Suppressor macrophage treated with lipopolysaccharide for 1 hour (primary cell): ENCODE measurements at places on chromosomes 7 and 10.

DNA sequence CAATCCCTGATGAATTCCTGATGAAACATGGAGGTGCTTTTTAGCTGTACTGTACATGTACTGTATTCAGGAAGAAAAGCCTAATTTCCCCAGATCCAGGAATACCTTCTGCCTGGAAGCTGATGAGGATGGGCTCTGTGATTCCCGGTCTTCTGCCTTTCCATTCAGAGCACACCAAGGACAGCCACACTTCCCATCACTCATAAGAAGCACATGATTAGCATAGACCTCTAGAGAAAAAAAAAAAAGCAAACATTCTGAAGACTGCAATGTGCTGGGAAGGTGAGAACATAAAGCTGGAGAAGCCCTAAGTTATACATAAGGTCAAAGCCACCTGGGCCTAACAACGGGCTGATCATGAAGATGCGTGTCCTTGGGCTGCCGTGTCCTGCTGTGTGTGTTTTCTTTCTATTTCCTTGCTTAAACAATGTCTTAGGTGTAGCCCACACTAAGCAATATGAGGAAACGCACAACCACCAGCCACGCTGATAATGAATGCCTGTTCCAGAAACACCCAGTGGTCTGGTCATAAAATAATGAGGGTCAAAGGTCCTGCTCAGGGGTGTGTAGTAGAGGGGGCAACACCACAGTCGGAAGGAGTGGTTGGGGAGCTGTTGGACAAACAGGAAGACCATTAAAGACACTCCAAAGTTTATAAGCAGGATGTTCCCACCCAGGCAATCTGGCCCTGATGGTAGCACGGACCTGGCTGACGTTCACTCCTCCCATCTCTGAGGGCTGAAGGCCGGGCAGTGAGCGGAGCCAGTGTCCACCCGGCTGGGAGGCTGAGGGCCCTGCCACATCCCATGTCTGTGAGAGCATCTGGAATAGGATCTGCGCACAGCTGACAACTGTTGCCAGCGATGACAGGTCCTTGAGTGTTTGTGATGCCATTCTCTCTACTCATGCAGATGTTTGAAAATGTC lies 7.9 kb downstream of the PKD1L1 start:
- no peak for DNase-seq

DNA sequence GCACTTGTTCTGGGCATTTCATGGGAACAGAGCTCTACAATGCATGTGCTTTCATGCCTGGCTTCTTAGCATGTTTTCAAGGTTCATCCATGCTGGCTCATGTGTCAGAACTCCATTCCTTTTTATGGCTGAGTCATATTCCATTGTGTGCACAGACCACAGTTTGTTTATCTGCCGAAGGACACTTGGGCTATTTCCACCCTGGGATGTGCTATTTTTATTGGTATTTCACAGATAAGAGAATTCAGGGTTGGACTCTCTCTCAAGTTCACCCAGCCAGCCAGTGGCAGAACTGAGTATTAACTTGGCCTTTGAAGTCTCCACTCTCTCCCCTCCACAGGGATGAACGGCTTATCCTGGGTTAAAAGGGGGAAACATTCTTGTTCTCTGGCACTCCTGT lies 190.7 kb upstream of the GPR26 start:
- DNase-seq, result no peak

- DNase-seq, result no peak
These were observed 258.1 kb downstream of the STK31 start for GRCh38 chr7:23967949-23968599.

DNA sequence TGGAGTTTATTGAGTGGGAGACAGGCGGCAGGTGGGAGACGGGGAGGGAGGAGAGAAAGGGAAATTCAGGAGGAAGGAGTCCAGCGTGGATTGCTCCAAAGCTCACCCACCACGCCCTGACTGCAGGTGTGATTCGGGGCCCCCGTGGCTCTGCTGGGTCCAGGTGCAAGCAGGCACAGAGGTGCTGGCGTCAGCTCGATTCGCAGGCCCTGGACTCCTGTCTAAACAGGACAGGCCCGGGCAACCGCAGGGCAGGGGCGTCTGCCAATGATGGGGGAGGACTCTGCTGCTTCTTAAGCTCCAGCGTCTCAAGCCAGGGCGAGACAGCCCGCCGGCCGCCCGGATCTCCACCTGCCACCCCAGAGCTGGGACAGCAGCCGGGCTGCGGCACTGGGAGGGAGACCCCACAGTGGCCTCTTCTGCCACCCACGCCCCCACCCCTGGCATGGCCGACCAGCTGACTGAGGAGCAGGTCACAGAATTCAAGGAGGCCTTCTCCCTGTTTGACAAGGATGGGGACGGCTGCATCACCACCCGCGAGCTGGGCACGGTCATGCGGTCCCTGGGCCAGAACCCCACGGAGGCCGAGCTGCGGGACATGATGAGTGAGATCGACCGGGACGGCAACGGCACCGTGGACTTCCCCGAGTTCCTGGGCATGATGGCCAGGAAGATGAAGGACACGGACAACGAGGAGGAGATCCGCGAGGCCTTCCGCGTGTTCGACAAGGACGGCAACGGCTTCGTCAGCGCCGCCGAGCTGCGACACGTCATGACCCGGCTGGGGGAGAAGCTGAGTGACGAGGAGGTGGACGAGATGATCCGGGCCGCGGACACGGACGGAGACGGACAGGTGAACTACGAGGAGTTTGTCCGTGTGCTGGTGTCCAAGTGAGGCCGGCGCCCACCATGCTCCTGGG lies at the start of gene CALML3:
Gene CALML3, plus strand, starts transcription at position 321 of the 920 bp plus-strand sequence. Its CDS starts 125 bp downstream, at position 446.
- DNase-seq, result no peak

- DNase-seq, result no peak
These were observed 30.0 kb upstream of the INHBA start for GRCh38 chr7:41732843-41733306.

GRCh38 chr10:18984531-18984930 lies 64.1 kb upstream of the MALRD1 start:
- no peak for DNase-seq

GRCh38 chr10:61175316-61175715 lies 231.3 kb upstream of the RHOBTB1 start:
- DNase-seq, result no peak

DNA sequence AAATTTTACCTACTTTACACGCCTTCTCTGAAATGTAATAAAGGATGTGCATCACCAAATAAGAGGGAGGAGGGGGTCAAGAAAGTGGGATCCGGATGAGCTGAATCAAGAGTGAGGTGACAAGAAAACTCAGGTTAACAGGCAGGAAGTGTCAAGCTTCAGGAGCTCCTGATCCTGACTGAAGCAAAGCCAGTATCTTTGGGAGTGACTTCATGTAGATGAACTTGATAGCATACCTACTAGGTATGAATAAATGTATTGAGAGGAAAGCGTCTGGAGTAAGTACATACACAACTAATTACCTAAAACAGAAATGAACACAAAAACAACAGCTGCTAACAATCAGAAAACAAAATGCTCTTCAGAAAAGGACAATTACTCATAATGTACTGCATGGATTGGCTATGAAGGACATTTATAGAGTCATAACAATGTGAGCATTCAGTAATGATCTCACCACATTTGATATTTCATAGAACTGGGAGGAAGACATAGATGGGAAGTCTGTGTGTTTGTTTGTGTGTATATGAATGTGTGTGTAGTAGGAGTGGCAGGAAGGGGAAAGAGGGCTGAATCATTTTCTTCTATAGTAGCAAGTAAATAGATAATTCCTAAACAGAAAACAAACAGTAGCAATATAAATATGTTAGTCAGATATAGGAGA lies 29.4 kb downstream of the PRKG1 start:
- no peak for DNase-seq

DNA sequence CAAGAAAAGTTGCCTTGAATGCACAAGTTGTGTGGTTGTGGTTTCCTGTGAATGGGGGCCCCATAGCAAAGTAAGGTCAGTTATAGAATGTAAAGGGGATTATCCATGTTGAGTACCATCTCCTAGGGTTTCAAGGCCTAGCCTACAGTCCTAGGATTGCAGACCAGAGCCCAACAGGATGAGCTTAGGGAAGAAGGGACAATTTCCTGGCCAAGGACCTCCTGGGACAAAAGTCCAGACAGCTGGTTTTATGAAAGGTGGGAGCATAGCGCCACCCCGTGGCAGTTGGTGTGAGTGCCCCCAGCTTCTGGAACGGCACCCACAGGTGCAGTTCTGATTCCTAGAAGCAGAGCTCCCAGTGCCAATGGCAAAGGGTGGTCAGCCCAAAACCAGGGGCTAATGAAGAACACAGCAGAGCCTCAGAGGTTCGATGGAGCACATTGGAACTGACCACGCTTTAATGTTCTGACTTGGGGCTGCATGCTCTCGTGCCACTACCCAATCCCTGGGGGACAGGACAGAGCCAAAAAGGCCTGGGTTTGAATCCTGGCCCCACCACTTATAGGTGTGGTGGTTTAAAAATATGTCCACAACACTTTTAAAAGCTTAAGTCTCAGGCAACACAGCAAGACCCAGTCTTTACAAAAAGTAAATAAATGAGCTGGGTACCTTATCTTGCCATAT lies 25.8 kb upstream of the TMEM120A start:
- DNase-seq, result peak; percentile 87

DNA sequence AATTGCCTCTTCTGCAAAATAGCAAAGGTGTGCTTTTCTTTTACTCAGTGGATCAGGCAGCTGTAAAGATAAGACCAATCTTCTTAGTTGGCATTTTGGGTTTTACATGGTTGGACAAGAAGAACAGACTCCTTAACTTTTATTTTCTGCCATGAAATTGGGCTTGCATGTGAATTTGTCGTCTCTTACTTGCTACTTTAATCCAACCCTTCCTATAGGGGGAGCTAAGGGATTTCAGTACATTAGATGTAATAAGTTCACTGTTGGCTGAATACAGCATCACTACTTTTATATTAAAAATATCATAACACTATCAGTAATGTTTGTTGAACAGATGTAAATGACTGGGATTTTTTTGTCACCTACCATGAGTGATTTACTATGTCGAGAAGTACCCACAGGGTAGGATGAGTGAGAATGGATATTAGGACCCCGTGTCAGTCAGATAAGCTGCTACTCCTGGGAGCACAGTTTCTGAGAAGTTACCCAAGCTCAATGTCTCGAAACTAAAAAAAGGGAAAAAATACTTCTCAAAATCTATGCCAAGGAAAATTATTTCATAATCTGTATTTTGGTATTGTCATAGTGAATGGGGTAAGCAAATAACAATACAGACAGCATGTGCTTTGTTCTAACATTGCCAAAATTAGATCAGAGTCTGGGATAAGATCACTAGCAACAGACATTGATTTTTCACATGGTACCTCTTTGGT lies 127.4 kb upstream of the AGR3 start:
- DNase-seq, result peak; percentile 81

GRCh38 chr7:44322631-44323363 lies 2.6 kb downstream of the CAMK2B start:
- DNase-seq, result no peak

GRCh38 chr10:23886355-23886754 lies 322.6 kb upstream of the KIAA1217 start:
- no peak for DNase-seq

DNA sequence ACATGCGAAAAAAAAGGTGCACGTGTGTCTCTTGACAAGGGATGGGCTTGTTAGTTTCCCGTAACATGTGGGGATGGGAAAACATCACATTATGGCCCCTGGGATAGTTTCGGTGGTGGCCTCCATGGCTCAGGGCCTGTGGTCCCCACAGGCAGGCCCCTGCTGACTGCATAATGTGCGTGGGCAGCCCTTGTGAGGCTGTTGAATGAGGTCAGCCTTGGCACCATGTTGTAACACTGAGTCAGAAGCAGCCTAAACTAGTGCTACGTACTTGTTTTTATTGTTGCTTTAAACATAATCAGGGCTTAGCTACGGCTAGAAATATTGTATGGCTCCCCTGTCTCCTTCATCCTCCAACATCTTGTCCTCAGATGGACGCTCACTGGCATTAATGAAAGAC lies 80.6 kb downstream of the BEND7 start:
- peak; percentile 25 for DNase-seq
